ENCODE measurements at places on chromosomes 4 and X. TPM values are rescaled to one million over a fixed set of nuclear protein-coding genes. Genes with fewer than 3 reads are reported as not detected.

The MYOZ2 gene
- total RNA-seq: 9.4 TPM

The PDZD4 gene
- 11.9 TPM for total RNA-seq

The EFNB1 gene
- 17.0 TPM for total RNA-seq

GRCh38 chr4:185916231-185916630 lies 104.2 kb upstream of the SORBS2 start:
- DNase-seq: no peak

- no peak for DNase-seq
Observed at GRCh38 chr4:156677131-156677531, 294.5 kb downstream of the PDGFC start.

DNA sequence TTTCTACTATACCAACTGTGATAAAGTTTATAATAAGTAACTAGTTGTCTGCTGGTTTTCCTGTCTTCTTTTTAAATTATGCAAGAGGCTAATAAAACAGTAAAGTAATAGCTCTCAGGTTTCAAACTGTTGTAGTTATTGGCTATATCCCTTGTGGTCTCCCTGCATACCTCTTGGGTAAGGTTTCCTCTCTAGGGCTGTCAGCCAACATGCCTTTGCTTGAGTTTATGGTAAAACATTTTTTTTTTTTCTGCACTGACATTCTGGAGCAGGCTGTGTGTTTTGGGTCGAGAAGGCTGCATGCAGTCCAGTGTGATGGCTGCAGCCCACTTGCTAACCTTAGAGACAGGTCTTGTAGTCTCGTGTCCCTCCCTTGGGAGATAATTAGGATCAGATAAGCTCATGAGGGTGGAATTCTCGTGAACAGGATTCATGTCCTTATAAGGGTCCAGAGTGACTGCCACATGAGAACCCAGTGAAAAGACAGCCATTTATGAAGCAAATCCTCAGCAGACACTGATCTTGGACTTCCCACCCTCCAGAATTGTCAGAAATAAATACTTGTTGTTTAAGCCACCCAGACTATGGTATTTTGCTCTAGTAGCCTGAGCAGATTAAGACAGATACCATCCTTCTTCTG lies 831.2 kb downstream of the CCSER1 start:
- DNase-seq: no peak

DNA sequence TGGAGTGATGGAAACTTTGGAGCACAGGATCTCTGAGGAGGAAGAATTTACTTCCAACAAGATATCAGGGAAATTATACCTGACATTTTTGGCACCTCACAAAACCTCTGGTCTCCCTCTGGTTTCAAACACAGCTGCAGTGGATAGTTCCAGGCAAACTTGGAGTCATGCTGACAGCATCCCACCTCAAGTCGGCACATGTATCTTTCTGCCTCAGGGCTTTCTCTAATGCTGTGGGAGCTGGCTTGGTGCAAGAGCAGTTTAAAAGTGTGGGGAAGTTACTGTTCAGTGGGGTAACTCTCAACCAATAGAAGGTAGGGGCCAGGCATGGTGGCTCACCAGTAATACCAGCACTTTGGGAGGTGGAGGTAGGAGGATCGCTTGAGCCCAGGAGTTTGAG lies 207.1 kb upstream of the NHS start:
- no peak for DNase-seq

GRCh38 chr4:16104520-16104919 lies 20.7 kb upstream of the PROM1 start:
- DNase-seq: no peak

GRCh38 chr4:14917298-14917633 lies 85.0 kb upstream of the CPEB2 start:
- no peak for DNase-seq

DNA sequence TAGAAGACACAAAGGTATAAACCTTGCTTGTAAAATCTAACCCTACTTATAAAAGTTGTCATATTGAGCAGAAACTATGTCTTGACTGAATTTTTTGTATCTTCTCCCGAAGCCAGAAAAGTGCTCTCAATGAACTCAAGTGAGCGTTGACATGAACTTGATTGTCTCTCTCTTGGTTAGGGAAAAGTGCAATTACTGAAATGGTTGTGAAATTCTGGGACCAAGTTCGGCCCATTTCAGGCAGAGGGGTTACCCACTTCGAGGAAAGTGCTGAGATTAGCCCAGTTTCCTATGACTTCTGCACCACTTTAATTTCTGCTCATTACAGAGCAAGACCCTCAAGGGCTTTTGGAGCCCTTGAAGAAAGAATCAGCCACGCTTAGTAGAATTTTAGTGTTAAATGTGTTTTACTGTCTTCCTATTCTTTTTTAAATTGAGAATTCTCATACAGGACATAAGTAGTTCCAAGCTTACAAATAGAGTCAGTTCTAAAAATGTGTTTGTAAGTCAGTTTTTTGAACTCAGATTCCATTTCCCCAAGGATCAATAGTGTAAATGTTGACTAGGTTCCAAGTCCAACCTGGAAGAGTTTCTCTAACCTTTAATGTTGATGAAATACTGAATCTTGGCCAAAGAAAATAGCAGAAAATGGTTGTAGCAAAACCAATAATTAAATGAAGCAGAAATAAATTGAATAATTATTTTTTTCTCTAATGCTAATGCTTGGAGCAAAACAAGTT lies 125.7 kb upstream of the ACSL4 start:
- DNase-seq: no peak

DNA sequence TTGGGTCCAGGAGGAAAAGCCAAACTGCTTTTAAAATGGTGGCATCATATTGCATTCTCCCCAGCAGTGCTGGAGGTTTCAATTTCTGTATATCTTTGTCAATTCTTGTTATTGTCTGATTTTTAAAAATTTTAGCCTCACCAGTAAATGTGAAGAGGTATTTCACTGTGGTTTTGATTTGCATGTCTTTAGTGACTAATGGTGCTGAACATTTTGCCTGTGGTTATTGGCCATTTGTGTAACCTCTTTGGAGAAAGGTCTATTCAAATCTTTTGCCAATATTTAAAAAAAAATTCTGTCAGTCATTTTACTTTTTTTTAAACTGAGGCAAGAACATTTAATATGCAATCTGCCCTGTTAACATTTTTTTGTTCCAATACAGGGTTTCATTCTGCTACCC lies 322.1 kb downstream of the TLL1 start:
- DNase-seq: no peak

GRCh38 chrX:114959729-114960128 lies 57.7 kb downstream of the IL13RA2 start:
- DNase-seq: no peak

GRCh38 chr4:10013722-10014121 lies 7.6 kb downstream of the SLC2A9 start:
- no peak for DNase-seq

DNA sequence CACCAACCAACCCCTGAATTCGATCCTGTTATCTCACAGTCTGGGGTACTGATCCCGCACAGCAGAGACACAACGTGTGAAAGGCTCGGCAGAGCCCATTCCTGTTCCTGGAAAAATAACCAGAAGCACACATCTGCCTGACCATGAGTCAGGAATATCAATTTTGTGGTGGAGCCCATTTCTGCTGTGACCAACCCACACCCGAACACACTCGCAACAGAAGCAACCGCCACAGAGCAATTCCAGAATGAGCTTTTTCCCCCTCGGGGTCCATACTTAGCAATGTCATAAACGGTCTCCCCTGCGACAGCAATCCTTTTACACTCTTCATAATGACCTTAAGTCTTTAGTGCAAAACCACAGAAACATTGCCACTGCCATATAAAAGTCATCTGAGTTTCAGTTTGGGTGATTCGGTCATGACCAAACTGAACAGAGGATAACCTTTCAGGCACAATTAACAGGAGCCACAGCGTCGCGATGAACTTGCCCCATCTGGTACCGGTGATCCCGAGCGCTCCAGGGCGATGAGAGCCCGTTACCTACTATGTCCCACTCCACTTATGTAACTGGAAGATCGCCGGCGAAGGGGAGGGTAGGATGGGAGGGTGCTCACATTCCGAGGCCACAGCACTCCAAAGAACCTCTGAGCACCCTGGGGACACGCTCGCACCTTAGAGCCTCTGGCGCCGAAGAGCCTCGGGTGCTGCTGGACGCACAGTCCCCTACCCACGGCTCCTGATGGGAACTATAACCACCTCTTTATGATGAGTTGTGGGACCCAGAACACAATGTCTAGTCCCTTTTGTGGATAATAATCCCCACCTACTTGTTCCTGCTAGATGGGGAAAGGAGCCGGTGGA lies 1.1 kb downstream of the MECP2 start:
- no peak for DNase-seq
